ENCODE measurements at places on chromosomes 1 and 21. TPM values are rescaled to one million over a fixed set of nuclear protein-coding genes. Genes with fewer than 3 reads are reported as not detected.

DNA sequence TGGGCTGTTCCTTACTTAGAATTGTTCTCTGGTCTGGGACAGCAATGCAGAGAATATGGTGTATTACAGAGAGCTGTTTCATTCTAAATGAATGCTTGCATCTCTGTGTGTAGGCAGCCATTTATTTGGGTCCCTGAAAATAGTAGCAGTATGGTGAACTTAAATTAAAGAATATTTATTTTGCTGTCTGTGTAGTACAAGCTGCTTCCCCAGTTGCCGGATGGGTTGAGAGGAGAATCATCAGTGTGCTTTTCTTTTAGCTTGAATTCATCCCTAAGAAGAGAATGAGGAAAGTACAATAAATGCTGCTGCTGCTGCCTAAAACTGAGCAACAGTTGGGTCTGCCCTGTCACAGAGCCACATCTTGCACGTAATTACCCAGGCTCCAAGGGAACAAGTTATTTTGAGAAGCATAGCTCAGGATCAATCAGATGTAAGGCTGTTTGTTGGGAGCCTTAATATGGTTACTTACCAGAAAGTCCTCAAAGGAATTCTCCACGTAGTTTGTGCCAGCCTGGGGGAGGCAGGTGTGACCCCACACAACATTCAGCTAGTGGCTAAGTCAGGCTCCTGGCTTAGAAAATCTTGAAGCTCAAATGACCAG, 16.6 kb downstream of the ACTN2 start:
- DNase-seq: no peak

DNA sequence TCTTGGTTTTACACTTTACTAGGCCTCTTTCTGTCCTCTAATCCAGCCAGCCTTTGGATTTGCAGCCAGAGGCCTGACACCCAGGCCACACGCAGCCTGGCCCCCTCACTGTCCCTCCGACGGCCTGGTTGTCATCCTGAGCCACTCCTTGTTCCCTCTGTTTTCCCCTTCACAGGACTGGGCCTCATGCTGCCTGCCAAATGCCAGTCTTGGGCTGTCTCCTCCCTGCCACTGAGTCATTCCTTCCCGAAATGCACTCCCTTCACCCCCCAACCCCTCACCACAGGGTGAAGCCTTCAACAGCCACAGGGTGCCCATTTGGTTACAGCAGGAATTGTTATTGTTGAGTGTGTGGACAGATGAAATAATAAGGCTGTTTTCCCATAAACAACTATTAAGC, 21.3 kb downstream of the ACOT11 start:
- peak; percentile 39 for DNase-seq

DNA sequence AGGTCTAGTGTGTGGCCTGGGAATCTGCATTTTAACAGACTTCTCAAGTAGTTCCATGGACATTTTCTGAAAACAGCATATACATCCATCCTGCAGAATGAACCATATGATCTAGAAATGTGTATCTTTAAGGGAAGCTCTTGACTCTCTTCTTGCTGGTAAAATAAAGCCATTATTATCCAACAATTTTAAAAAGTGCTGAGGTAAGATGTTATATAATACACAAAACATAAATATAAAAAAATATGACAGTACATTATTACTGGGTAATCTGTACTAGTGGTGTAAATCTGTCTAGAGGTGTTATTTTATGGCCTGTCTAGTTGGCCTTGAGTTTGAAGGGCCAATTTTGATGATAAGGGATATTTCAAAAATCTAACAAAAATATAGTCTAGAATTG, 201.2 kb downstream of the HMCN1 start:
- no peak for DNase-seq

CA6 gene
- not detected for total RNA-seq

- no peak for DNase-seq
Observed at GRCh38 chr1:87765681-87766070, 437.0 kb downstream of the LMO4 start.

ZNF644 gene
- 52.6 TPM for total RNA-seq

Measured in left lung (tissue), 14 donors.